ENCODE measurements at places on chromosomes 1 and 21. TPM values are rescaled to one million over a fixed set of nuclear protein-coding genes. Genes with fewer than 3 reads are reported as not detected.

The DNASE2B gene
- not detected for total RNA-seq

The PTPN7 gene
- total RNA-seq: not detected

The ACP6 gene
- total RNA-seq: 22.7 TPM

The FPGT gene
- 13.4 TPM for total RNA-seq

The FCRL6 gene
- total RNA-seq: not detected

The OR2L13 gene
- 0.23 TPM for total RNA-seq

The FASLG gene
- not detected for total RNA-seq

The PTGS2 gene
- total RNA-seq: 43.9 TPM

The OLIG1 gene
- total RNA-seq: not detected

The NBPF4 gene
- total RNA-seq: not detected

The RXFP4 gene
- not detected for total RNA-seq

The TEX38 gene
- total RNA-seq: not detected

The HES3 gene
- not detected for total RNA-seq

The SLAMF6 gene
- not detected for total RNA-seq

The CCDC27 gene
- not detected for total RNA-seq

The CFHR5 gene
- not detected for total RNA-seq

The CFAP298 gene
- total RNA-seq: 40.4 TPM

The CFHR2 gene
- not detected for total RNA-seq

The SLX9 gene
- 29.9 TPM for total RNA-seq

The DPT gene
- not detected for total RNA-seq

The PTPRU gene
- total RNA-seq: 15.9 TPM

The CA6 gene
- total RNA-seq: not detected

The SPRR2E gene
- total RNA-seq: not detected

The HMGN1 gene
- total RNA-seq: 406 TPM

The ANGPTL7 gene
- total RNA-seq: 0.08 TPM

Data from hair follicular keratinocyte (primary cell).